ENCODE measurements at places on chromosomes 7 and 10.

DNA sequence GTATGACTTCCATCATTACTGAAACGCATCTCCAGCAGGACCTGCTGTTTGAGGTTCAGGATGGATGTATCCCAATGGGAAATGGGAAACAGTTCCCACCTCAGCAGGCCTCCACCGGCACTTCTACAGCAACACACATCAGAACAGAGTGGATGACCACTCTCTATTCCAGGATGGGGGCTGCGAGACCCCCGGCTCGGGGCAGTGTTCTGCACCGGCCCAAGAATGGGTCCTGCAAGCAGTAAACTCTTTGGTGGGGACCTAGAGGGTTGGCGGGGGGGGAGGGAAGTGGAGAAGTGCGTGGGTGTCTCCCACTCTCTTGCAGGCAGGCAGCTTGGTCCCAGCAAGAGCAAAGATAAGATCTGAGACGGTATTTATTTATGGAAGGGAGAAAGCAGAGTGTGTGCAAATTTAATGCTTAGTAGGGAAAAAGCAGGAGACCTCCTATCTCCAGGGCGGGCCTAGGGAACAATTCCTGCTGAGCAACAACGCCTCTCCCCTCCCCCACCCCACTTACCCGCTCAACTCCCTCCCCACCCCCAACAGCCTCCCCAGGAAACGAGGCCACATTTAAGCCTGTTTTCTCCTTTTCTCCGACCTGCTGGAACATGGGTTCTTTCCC is 4.0 kb downstream of the SFMBT2 start:
- DNase-seq: no peak

- no peak for DNase-seq
These were observed 95.9 kb downstream of the POLL start for GRCh38 chr10:101492205-101492604.

- DNase-seq: no peak
These were observed 2.5 kb downstream of the FGL2 start for GRCh38 chr7:77197141-77197540.

GRCh38 chr10:70782746-70783680 is 2.2 kb downstream of the TBATA start:
- no peak for DNase-seq

GRCh38 chr7:108181073-108181985 is 51.2 kb upstream of the LAMB4 start:
- DNase-seq: no peak

DNA sequence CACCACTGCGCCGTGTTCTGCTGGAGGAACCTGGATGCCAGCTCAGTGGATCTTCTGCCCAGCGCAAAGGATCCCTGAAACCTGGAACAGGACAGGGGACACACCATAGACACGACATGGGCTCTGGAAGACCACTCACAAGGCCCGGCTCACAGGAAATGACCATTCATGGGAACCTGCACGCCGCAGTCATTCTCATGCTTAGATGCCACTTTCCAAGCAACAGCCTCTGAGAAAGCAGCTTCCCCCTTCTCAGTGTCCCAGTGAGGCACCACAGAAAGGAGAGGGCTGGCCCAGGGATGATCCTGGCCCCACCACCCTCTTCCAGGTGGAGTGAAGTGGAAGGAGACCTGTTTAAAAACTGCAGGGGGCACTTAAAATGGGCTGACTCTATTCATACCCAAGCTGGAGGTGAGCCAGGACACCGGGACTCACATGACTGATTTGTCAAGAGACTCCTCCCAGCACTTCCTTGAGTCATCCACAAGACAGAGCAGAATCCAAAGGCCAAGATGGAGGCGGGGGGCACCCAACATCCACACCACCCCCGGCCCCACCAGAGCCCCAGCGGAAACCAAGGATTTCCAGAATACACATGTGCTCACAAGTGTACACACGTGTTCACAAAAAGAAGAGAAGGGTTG is 11.2 kb downstream of the CTBP2 start:
- DNase-seq: no peak

GRCh38 chr7:88302486-88302885 is 4.2 kb downstream of the STEAP4 start:
- DNase-seq: no peak

DNA sequence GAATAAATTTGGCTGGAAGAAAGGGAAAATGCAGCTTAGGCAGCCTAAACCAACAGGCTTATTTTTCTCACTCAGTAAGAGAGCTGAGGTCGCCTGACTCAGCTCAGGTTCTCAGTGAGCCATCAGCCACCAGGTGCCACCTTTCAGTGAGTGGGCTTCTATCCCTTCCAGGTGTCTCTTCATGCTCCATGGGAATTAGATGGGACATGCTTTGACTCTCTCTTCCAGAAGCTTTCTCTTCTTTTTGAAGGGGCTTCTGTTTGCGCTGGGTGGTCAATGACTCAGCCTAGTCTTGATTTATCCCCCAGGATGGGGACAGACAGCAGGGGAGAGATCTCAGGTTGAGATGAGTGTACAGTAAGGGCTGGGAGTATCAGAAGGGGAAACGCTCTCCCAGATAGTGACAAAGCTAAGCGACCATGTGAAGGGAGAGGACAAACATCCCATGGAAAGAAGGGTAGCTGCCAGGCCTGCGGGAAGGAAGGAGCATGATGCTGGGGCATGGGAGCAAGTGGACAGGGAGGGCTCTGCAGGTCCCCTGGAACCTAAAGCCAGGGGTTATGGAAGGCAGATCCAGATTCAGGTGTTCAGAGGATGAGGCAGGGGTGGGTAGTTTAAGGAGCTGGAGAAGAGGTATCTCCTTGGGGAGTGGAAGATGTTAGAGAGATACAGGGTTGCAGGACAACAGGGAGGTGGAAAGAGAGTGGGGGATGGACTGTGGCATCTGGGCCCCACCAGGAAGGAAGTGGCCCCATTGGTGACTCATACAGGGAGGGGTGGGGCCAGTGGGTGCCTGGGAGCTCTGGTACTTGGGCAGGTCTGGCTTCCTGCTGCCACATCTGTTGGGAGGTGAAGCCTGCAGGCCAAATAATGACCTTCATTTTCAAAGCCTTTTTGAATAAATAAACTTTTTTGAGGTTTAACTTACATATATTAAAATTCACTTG is 32.5 kb downstream of the OGDH start:
- peak; percentile 76 for DNase-seq

- DNase-seq: no peak
These were observed 18.7 kb downstream of the MYO1G start for GRCh38 chr7:44960011-44960580.

GRCh38 chr10:6492896-6493295 is 87.2 kb downstream of the PRKCQ start:
- DNase-seq: no peak

GRCh38 chr7:143434660-143435059 is 8.6 kb upstream of the TAS2R60 start:
- no peak for DNase-seq

GRCh38 chr10:117896517-117896916 is 150.2 kb downstream of the RAB11FIP2 start:
- no peak for DNase-seq

DNA sequence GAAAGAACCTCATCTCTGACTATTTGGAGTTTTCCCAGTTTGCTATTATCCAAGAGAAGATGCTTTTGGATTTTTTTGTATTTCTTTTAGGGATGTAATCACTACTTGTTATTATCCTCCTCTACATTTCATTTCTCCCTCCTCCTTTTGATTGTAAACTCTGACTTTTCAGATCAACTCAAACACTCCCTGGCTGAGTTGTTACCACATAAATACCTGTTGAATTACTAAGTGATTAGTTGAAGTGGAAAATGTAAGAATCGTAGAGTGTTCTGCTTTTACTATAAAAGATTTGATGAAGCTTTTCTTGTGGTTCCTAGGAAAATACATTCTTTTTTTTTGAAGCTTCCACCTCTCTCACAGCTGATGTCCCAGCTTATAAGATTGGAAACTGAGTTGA is 164.1 kb upstream of the C1GALT1 start:
- no peak for DNase-seq

GRCh38 chr10:683448-684071 is 5.9 kb downstream of the DIP2C start:
- no peak for DNase-seq

DNA sequence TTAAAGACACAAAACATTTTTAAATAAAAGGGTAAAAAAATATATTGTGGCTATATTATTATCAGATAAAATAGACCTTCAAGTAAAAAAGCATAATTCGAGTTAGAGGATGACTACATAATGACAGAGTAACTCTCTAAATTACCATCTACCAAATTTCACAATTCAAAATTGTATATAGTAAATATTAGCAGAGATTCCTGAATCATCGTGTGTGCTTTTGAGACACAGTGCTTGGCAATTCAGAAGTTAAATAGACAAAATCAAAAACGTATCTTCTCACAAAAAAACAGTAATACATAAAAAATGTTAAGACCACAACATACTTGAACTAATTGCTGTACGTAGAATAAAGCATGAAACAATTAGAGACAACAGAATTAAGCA is 110.4 kb downstream of the AHR start:
- DNase-seq: no peak

GRCh38 chr7:4729266-4729665 is 46.2 kb upstream of the AP5Z1 start:
- DNase-seq: no peak

- no peak for DNase-seq
These were observed 405.6 kb downstream of the KCNMA1 start for GRCh38 chr10:77231884-77232610.

DNA sequence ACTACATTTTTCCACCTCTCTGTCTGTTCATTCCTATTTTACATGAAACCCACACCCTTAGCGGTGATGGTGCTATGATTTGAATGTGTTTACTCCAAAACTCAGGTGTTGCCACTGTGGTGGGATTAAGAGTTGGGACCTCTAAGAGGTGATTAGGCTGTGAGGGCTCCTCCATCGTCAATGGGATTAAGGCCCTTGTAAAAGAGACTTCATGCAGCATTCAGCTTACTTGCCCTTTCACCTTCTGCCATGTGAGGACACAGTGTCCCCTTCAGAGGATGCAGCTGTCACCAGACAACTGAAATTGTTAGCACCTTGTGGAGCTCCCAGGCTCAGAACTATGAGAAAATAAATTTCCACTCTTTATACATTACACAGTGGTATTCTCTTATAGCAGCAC is 182.2 kb downstream of the NOC3L start:
- no peak for DNase-seq

- no peak for DNase-seq
These were observed 135.3 kb upstream of the CCDC6 start for GRCh38 chr10:60041489-60042133.

- no peak for DNase-seq
These were observed 48.3 kb downstream of the CSTF2T start for GRCh38 chr10:51651063-51651462.

- DNase-seq: no peak
These were observed 38.1 kb downstream of the CFAP46 start for GRCh38 chr10:132904181-132904813.

- no peak for DNase-seq
These were observed 44.7 kb upstream of the EFCAB10 start for GRCh38 chr7:105625986-105626385.

GRCh38 chr10:71494980-71495381 is 98.3 kb downstream of the CDH23 start:
- DNase-seq: no peak

- no peak for DNase-seq
These were observed 60.6 kb downstream of the C10orf143 start for GRCh38 chr10:130049987-130050386.

DNA sequence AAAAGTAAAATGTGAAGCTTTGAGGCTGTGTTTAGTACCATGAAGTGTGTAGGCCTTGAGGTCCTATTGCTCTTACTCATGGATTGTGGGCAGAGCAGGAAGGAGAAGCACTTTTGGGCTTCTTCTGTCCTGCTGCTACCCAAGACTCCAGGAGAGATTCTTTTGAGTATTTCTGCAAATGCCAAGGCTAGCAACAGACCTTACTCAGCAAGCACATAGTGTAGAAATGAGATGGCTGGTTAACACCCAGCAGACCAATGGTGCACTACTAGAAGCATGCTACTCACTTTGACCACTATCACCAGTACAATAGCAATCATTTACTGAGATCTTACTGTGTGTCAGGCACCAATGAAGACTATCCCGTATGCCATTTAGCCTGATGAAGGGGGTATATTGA is 3.2 kb downstream of the PLPP4 start:
- DNase-seq: no peak

GRCh38 chr7:134356421-134356936 is 39.7 kb upstream of the SLC35B4 start:
- DNase-seq: no peak

Data from activated T-helper 9 cell treated with anti-CD3 and anti-CD28 coated beads, Interleukin-2, amount 50 U/mL, for 16 hours (primary cell).